ENCODE measurements at places on chromosomes 11 and 22. TPM values are rescaled to one million over a fixed set of nuclear protein-coding genes. Genes with fewer than 3 reads are reported as not detected.
A peak's percentile ranks its signal among the peaks of the same experiment; 100 is the strongest.

GRCh38 chr11:68213135-68213515, at the start of gene KMT5B:
Gene KMT5B (minus strand): TSS chr11:68213296. CDS start chr11:68190076, 23,220 bp downstream.
- DNase-seq = peak; percentile 54

The NAALAD2 gene
- 0.09 TPM for polyA plus RNA-seq

The P4HA3 gene
- 5.7 TPM for polyA plus RNA-seq

The SCGB1A1 gene
- not detected for polyA plus RNA-seq

DNA sequence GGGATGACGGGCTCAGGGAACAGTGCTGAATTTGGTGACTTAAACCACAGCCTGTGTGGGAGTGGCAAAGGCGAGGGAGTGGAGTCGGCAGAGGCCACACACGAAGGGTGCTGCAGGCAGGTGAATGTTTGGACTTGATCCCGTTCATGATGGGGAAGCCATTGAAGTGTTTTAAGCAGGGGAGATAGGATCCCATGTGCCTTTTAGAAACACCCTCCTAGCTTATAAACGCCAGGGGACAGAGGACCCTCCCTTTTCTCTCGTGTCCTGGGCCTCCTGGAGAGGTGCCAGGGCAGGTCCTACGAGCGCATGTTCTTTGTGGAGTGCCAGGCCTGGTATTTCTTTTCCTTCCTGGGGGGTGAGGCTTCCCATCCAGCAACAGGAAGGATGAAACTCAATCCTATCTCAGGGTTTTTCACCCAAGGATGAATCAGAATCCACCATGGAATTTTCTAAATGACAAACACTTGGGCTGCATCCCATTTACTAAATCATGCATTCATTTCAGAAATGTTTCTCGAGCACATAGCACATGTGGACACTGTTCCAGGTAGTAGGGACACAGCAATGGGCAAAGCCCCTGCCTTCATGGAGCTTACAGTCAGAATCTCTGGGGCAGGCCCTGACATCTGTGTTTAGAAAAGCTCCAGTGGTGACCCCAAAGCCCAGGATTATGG, 59.6 kb downstream of the CHRDL2 start:
- DNase-seq = peak; percentile 86

The SLC22A6 gene
- not detected for polyA plus RNA-seq

DNA sequence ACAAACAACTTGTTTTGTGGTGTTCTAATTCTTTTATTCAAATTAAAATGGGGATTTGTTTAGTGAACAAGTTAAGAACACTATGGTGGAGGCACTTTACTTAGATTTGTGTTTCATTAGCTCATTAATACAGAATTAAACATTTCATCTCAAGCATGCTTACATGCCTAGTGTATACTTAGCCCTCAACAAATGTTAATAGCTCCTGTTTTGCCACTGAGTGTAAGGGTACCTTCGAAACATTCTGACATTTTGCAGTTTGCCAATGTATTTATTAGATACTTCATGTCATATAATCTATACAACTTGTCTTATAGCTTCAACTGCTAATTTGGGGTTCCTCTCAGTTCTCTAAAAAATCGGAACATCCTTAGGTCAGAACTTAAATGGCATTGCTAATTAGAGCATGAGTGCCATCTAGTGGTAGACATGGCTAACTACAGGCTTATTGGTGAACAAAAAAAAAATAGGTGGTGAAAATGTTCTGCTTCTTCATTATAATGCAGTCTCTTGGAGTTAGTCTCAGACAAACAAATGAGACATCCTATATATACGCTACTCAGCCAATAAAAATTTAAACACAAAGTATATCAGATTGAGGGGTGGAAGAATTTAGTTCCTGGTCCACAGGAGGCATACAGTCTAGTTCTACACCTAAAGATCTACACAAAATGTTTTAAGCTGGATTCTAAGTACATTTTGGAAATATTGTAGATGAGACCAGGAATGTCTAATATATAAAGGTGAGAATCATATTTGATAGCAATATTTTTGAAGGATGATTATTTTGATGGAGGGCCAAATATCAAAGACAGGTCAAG, 4.9 kb upstream of the CNTN5 start:
- DNase-seq = peak; percentile 51

- DNase-seq = no peak
These were observed 69.1 kb downstream of the FEZ1 start for GRCh38 chr11:125426818-125427528.

DNA sequence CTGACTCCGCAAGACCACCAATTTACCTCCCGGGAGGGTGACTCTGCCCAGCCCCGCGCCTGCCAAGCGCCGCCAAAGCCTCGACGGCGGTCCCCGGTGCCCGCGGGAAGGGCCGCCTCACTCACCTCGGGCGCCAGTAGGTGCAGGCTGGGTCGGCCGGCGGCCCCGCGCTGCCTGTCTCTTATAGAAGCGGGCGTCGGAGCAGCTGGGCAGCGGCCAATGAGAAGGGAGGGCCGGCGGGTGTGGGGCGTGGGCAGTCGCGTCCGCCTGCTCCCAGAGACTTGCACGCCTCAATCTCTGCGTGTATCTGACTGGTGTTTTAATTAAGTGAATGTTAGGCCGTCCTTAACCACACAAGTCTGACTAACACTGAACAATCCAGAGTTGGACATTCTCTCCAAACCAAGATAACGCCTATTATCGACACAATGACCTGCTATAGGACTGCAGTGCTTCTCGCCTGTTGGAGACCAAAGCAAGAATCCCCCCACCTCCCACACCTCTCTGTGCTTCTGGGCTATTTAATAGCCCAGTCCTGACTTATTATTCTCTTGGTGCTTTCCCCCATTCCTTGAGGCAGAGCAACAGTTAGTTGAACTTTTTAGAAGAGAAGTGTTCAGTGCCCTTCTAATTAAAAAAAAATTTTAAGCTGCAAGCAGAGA, at the start of gene TPH1:
TSS of gene TPH1 (minus strand) at position 154 of the 662 bp plus-strand sequence. CDS start 5,507 bp downstream, outside the sequence.
- DNase-seq = peak; percentile 36

The SYT7 gene
- polyA plus RNA-seq = 0.26 TPM

- DNase-seq = peak; percentile 12
These were observed 26.1 kb downstream of the MADD start for GRCh38 chr11:47296045-47296444.

- no peak for DNase-seq
These were observed 172.0 kb downstream of the KCNA4 start for GRCh38 chr11:29844701-29845379.

DNA sequence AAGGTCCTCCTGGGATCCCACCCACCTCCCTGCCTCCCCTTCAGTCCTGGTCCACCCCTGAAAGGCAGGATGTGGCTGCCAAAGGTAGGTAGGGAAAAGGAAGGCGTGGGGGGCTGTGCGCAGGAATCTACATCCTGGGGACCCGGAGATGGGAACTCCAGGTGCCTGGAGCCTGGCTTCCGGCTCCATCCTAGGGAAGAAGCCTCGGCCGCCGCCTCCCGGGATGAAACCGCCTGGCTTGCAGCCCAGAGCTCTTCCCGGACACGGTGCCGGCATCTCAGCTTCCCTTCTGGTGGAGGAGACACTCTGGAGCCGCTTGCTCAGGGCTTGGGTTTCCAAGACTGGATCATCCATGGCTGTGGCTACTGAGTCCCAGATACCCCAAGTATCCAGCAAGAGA, 33.3 kb upstream of the PDGFB start:
- peak; percentile 53 for DNase-seq

The NFAM1 gene
- not detected for polyA plus RNA-seq

GRCh38 chr22:49372530-49373288, 455.0 kb downstream of the BRD1 start:
- DNase-seq = no peak

DNA sequence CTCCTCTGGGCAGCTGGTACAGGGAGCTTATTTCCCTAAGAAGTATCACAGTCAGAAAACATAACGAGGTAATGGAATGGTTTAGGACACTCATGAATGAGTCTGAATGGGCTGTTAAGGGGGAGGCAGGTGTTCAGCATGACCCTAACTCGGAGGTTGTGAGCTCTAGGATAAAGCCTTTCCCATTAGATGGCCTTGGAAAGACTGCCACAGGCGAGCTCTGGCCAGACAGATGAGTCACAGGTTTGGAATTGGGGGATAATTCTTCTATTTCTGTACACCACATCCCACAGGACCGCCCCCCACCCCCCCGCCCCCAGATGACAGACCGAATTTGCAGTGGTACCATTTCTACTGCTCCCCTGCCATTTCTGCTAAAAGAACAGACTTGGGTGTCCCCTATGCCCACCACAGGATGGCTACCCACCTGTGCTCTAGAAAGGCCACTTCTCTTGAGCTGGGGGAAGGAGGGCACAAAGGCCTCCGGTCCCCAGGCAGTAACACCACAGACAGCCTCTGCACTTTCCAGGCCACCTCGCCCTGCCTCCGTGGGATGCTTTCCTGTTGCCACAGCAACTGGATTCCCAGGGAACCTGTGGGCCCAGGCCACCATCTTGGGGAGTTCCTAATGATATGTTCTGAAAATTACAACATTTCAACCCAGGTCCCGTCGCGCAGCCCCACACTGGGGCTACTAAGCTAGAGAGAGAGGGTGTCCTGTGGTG, 76.7 kb downstream of the TRIM29 start:
- no peak for DNase-seq

- peak; percentile 91 for DNase-seq
These were observed 18.4 kb upstream of the TLCD5 start for GRCh38 chr11:120306519-120307242.

GRCh38 chr11:78694152-78694551, 119.5 kb upstream of the NARS2 start:
- DNase-seq = peak; percentile 8

GRCh38 chr22:41681616-41682015, 7.1 kb downstream of the SNU13 start:
- DNase-seq = no peak

DNA sequence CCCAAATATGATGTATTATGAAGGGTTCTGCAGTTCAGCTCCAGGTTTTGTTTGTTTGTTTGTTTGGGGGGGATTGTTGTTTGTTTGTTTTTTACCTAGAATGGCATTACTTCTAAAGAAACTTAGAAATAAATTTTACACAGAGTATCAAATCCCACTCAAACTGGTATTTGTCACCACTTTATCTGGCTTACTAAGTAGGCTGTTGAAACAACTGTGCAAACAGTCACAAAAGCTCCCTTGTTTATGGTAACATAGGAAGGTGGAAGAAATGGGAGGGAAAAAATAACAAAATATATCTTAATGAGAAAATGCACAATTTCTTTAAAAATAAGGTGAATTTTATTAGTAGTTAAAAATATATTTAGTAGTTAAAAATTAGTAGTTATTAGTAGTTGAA, 108.3 kb upstream of the ANO5 start:
- no peak for DNase-seq
